Activated CD8-positive, alpha-beta T cell treated with anti-CD3 and anti-CD28 coated beads, Interleukin-2, amount 10 ng/mL, durations not matched to agents 7 days and 5 days (primary cell): ENCODE measurements at places on chromosomes 12 and 14. TPM values are rescaled to one million over a fixed set of nuclear protein-coding genes. Genes with fewer than 3 reads are reported as not detected.

GRCh38 chr14:52259434-52259833 is 8.1 kb upstream of the PTGDR start:
- H3K4me3 ChIP-seq = no peak overlapping the region
- H3K27ac ChIP-seq = no peak overlapping the region
- H3K36me3 ChIP-seq = peaks cover 6% of the 10 kb centered on the region
- H3K27me3 ChIP-seq = peaks cover 10% of the 10 kb centered on the region

GRCh38 chr12:52787324-52788191 is 8.4 kb downstream of the KRT3 start:
- no peaks in the 10 kb centered on the region for H3K36me3 ChIP-seq
- no peak overlapping the region for H3K27ac ChIP-seq
- H3K4me1 ChIP-seq = peaks cover 7% of the 10 kb centered on the region
- no peak overlapping the region for H3K4me3 ChIP-seq
- peaks cover 41% of the 10 kb centered on the region for H3K27me3 ChIP-seq

DNA sequence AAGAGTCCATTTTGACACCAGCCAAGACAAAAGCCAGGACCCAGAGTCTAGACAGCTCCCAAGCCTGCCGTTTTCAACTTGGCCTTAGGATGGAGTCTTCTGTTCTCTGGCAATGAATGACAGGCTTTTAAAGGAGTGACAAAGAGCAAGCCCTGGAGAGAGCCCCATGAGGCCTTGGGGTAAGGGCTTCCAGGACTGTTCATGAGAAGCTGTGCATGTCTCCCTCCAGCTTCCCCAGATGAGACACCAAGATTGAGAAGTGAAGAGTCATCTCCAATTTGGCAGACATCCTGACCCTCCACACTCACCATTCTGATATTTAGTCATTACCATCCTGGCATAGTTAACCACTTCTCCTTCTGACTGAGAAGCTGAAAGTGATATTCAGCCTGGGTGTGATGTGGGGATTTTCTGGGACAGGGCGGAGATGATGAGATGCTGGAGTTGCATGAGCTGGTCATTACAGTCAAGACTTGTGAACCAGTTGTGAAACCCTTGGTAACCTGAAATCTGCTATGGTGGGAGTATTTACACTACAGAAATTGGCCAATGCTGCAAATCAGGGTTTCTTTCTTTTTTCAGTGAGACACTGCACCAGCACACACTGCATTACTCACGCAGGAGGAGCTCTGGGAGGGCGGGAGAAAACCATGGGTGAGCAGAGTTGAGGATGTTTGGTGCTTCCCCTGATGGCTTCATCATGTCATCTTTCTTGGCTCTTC is 77.8 kb downstream of the VCPKMT start:
- peak overlapping the region; percentile 74 for H3K4me3 ChIP-seq
- H3K4me1 ChIP-seq = peaks cover 85% of the 10 kb centered on the region
- no peaks in the 10 kb centered on the region for H3K27me3 ChIP-seq
- DNase-seq = peak; percentile 44
- H3K36me3 ChIP-seq = peaks cover 70% of the 10 kb centered on the region

DNA sequence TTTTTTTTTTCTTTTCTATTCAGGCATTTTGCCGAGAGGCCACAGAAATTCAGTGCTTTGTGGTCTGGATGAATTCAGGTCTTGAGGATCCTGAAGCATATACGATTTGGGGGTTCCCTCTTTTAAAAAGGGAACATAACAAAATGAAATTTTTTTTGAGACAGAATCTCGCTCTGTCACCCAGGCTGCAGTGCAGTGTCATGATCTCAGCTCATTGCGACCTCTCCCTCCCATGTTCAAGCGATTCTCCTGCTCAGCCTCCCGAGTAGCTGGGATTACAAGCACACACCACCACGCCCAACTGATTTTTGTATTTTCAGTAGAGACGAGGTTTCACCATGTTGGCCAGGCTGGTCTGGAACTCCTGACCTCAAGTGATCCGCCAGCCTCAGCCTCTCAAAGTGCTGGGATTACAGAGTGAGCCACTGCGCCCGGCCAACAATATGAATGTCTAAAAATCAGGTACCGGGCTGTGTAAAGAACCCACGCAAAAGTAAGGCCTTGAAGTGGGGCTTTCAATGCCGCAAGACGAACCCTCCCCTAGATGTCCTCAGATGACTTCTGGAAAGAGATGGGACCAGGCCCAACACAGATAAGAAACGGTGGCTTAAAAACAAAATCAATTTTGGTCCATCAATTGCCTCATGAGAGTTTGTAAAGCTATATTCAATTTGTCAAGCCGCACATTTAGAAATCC is 30.0 kb downstream of the TESC start:
- no peaks in the 10 kb centered on the region for H3K27me3 ChIP-seq
- peaks cover 56% of the 10 kb centered on the region for H3K36me3 ChIP-seq
- no peak overlapping the region for H3K4me3 ChIP-seq
- H3K4me1 ChIP-seq = peaks cover 65% of the 10 kb centered on the region
- H3K27ac ChIP-seq = peak overlapping the region; percentile 64

GRCh38 chr12:40105515-40106201 is at the start of gene SLC2A13:
Gene SLC2A13, minus strand, starts transcription at chr12:40106081. Its CDS starts 273 bp downstream, at chr12:40105808.
- peaks cover 11% of the 10 kb centered on the region for H3K27me3 ChIP-seq
- H3K36me3 ChIP-seq = no peaks in the 10 kb centered on the region
- peak within 1 kb of the TSS; percentile 76 for H3K4me3 ChIP-seq
- peak within 1 kb of the TSS; percentile 62 for H3K27ac ChIP-seq

- H3K4me1 ChIP-seq = peaks cover 9% of the 10 kb centered on the region
- no peak overlapping the region for H3K4me3 ChIP-seq
- H3K36me3 ChIP-seq = peaks cover 31% of the 10 kb centered on the region
- H3K27me3 ChIP-seq = no peaks in the 10 kb centered on the region
Observed at GRCh38 chr12:50979369-50980052, 27.2 kb downstream of the HIGD1C start.

DNA sequence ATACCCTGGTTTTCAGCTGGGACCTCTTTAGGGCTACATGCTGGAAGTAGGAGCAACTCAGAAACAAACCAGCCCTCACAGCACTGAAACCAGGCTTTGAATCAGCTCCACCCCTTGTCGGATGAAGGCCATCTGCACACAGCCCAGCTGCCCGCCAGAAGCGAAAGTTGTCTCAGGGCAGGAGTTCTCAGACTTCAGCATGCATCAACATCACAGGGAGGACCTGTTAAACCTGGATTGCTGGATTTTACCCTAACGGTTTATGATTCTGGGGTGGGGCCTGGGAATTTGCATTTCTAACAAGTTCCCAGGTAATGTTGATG is 10.9 kb downstream of the SYNDIG1L start:
- H3K27ac ChIP-seq = no peak overlapping the region
- peaks cover 11% of the 10 kb centered on the region for H3K27me3 ChIP-seq
- no peak overlapping the region for H3K4me3 ChIP-seq
- no peaks in the 10 kb centered on the region for H3K36me3 ChIP-seq
- H3K4me1 ChIP-seq = no peaks in the 10 kb centered on the region

DNA sequence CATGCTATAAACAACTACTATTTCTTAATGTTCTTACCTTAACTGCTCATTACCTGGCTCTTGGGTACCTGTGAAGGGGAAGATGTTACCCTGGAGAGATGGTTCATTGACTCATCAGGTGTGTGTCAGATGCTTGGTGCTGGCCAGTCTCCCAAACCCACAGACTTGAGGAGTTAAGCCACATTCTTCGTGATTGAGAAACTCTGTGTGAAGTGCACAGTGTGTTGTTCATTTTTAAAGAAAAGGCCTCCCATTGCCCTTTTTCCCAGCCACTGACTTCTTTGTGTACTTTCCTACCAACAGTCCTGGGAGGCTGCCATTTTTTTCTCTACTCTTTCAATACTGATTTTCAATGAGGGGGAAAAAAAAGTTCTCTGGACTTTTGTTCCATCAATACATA is 3.2 kb downstream of the MGST1 start:
- DNase-seq = no peak
- H3K27ac ChIP-seq = no peak overlapping the region
- peaks cover 7% of the 10 kb centered on the region for H3K27me3 ChIP-seq
- H3K4me1 ChIP-seq = no peaks in the 10 kb centered on the region
- H3K4me3 ChIP-seq = no peak overlapping the region
- no peaks in the 10 kb centered on the region for H3K36me3 ChIP-seq

DNA sequence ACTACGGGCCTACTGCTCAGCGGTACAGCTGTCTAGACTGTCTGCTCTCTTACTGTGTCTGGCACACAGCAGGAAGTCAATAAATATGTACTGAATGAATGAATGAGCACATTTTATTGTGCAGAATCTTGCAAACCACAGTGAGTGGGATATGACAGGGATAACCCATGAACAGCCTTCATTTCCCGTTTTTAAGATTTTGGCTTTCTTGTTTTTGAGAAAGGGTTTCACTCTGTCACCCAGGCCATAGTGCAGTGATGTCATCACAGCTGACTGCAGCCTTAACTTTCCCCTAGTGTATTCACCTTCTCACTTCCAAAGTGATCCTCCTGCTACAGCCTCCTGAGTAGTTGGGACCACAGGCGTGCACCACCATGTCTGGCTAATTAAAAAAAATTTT is 203.1 kb downstream of the AEBP2 start:
- peaks cover 3% of the 10 kb centered on the region for H3K4me1 ChIP-seq
- no peak overlapping the region for H3K27ac ChIP-seq
- no peaks in the 10 kb centered on the region for H3K27me3 ChIP-seq
- no peak for DNase-seq
- H3K4me3 ChIP-seq = no peak overlapping the region

DNA sequence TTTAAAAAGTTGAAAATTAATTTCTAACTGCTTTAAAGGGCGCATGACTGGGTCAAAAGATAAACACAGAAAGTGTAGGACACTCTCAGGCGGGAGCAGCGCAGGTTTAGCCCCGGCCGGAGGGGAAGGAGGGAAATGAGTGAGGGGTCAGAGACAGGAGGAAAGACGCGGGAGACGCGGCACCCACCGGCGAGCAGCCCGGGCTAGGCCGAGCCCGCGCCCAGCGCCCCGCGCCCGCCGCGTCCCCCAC is 591 bp downstream of the GXYLT1 start:
- H3K36me3 ChIP-seq = peaks cover 5% of the 10 kb centered on the region
- H3K4me3 ChIP-seq = peak overlapping the region; percentile 87
- peaks cover 37% of the 10 kb centered on the region for H3K4me1 ChIP-seq
- DNase-seq = no peak

DNA sequence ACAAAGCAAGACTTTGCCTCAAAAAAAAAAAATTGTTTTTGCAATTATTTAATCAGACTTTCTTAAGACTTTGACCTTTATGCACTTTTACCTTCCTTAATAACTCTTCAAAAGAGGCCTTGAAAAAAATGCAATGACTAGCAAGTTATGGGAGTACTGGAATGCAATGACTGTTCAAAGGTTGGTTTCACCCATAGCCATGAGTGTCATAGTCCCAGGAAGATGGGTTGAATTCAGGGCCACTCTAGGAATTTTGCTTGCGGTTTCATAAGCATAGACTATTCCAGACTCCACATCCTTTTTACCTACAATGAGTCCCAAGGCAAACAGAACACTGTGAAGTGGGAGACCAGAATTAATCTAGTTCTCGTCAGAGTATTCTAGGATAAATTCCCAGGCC is 29.4 kb upstream of the DENND5B start:
- DNase-seq = no peak
- H3K27me3 ChIP-seq = no peaks in the 10 kb centered on the region
- H3K4me1 ChIP-seq = peaks cover 7% of the 10 kb centered on the region

DNA sequence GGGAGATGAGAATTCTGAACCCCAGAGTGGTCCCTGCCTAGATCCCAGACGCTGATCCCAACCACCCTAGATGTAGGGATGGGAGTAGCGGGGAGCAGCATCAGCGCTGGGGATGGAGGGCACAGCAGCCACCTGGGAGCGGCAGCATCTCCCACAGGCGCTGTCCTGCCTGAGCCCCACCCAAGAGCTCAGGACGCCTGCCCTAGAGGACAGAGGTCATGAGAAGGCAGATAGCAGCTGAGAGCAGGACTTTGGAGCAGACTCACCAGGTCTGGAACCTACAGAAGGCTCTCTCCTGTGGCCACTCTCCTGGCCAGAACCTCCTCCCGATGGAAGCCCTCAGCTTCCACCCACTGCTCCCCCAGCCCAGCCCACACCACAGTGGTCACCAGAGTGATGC is 7.2 kb downstream of the CCDC85C start:
- H3K4me3 ChIP-seq = no peak overlapping the region
- H3K27me3 ChIP-seq = no peaks in the 10 kb centered on the region
- peaks cover 17% of the 10 kb centered on the region for H3K4me1 ChIP-seq
- H3K36me3 ChIP-seq = no peaks in the 10 kb centered on the region
- DNase-seq = no peak

DNA sequence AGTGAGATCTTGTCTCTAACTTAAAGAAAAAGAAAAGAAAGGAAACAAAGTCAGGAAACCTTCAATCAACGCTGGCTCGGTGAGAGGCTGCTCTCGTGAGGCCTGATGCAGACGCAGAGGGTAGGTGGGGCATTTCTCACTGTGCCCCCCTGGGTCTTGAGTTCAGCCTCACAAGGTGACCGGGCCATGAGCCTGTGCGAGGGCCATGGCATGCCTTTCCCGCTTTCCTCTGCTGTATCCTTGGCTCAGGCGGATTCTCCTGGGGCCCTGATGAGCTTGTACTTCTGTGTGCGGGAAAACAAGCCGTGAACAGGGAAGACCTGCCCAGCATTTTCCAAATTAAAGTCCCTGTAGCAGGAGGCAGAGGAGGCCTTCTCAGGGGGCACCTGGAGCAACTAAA is 20.2 kb downstream of the ADGRD1 start:
- no peaks in the 10 kb centered on the region for H3K27me3 ChIP-seq
- no peaks in the 10 kb centered on the region for H3K36me3 ChIP-seq
- H3K4me1 ChIP-seq = no peaks in the 10 kb centered on the region
- H3K4me3 ChIP-seq = no peak overlapping the region
- no peak for DNase-seq

- H3K4me1 ChIP-seq = peaks cover 40% of the 10 kb centered on the region
- no peaks in the 10 kb centered on the region for H3K36me3 ChIP-seq
- H3K27ac ChIP-seq = no peak overlapping the region
- H3K27me3 ChIP-seq = peaks cover 87% of the 10 kb centered on the region
Observed at GRCh38 chr12:54051026-54051842, 2.4 kb upstream of the HOXC4 start.

DNA sequence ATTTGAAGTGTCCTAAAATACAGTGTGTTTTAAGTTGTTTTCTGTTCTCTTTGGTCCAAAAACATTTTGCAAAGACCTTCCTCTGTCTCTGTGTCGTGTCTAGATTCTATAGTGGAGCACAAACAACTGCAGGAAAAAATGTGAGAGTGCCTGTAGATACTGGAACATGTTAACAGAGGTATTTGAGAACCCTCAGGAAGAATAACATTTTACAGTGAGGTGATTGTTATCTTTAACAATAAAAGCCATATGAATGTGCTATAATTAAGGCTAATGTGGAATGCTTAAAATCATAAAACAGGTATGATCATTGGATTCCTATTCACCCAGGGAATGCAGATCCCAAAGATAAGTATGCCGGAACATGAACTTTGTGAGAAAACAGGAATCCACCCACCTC is 98.0 kb downstream of the SAMD4A start:
- peaks cover 13% of the 10 kb centered on the region for H3K4me1 ChIP-seq
- DNase-seq = no peak
- H3K27ac ChIP-seq = no peak overlapping the region
- H3K36me3 ChIP-seq = no peaks in the 10 kb centered on the region
- H3K27me3 ChIP-seq = peaks cover 54% of the 10 kb centered on the region

GRCh38 chr14:60753264-60754119 is 18.9 kb downstream of the MNAT1 start:
- peak overlapping the region; percentile 70 for H3K4me3 ChIP-seq
- peaks cover 20% of the 10 kb centered on the region for H3K36me3 ChIP-seq
- peak overlapping the region; percentile 93 for H3K27ac ChIP-seq
- peak; percentile 86 for DNase-seq
- peaks cover 63% of the 10 kb centered on the region for H3K4me1 ChIP-seq
- H3K27me3 ChIP-seq = no peaks in the 10 kb centered on the region

The KRT79 gene
- not detected for total RNA-seq

The SERPINA9 gene
- total RNA-seq = not detected

The PRB3 gene
- not detected for total RNA-seq

The SMCO2 gene
- total RNA-seq = not detected

The PIK3C2G gene
- not detected for total RNA-seq

The KRT8 gene
- total RNA-seq = not detected

The DLGAP5 gene
- 112 TPM for total RNA-seq

The CAPRIN2 gene
- total RNA-seq = 10.7 TPM
